ENCODE measurements at places on chromosomes 2 and 18. TPM values are rescaled to one million over a fixed set of nuclear protein-coding genes. Genes with fewer than 3 reads are reported as not detected.

SERPINB3 gene
- 0.37 TPM for polyA plus RNA-seq

DNA sequence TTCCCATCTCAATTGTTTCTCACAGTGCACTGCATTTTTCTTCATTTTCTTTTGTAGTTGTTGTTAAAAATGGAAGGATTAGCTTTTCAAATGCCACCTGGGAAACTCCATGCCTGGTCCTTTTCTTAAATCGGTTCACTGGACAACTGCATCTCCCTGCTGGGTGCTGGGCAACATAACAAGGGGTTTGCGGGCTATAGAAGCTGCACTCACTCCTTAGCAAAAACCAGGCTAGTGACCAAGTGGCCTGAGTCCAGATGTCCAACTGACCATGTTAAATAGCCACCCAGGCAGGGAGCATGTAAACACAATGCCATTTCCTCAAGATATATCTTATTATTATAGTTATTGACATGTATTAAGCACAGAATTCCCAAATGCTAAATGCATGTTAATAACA, 264.9 kb downstream of the ICOS start:
- H3K27me3 ChIP-seq: no peaks in the 10 kb centered on the region
- H3K4me3 ChIP-seq: no peak overlapping the region
- no peak overlapping the region for H3K27ac ChIP-seq
- H3K4me1 ChIP-seq: no peaks in the 10 kb centered on the region
- H3K36me3 ChIP-seq: no peaks in the 10 kb centered on the region

DNA sequence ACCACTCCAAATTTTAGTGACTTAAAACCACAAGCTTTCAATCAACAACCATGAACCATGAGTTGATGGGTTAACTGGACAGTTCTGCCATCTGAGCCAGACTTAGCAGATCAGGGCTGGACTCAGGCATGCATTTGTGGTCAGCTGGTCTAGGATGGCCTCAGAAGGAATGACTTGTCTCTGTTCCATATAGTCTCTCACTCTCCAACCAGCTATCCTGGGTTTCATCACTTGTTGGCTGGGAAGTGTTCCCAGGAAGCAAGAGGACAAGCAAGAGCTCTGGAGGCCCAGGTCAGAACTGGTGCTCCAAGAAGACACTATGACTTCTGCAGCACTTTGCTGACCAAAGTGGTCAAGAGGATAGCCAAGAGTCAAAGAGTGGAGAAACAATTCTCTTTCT, 17.5 kb upstream of the MAP3K20 start:
- H3K27ac ChIP-seq: no peak overlapping the region
- no peaks in the 10 kb centered on the region for H3K4me1 ChIP-seq
- no peaks in the 10 kb centered on the region for H3K27me3 ChIP-seq
- no peak for DNase-seq
- no peaks in the 10 kb centered on the region for H3K36me3 ChIP-seq

- no peak overlapping the region for H3K4me3 ChIP-seq
- H3K27ac ChIP-seq: no peak overlapping the region
- no peaks in the 10 kb centered on the region for H3K27me3 ChIP-seq
Observed at GRCh38 chr2:183898641-183899040, 699.7 kb upstream of the ZNF804A start.

DNA sequence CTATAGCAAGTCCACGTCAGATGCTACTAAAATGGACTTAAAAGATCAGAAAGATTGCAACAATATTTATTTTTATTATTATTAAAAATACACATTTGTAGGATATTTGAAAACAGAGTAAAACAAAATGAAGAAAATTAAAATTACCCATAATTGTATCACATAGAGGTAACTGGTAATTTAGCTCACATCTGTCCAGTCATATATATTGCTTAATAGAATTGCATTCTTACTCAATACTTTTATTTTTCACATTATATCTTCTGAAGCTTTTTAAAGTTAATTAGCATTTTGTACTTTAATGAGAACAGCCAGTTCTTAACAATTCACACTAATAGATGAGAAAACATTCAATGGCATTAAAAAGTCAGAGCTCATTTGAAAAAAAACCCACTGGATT, 11.5 kb upstream of the RNF144A start:
- H3K27me3 ChIP-seq: no peaks in the 10 kb centered on the region
- no peak overlapping the region for H3K27ac ChIP-seq
- H3K36me3 ChIP-seq: no peaks in the 10 kb centered on the region
